ENCODE measurements at places on chromosomes 11 and 22. TPM values are rescaled to one million over a fixed set of nuclear protein-coding genes. Genes with fewer than 3 reads are reported as not detected.

DNA sequence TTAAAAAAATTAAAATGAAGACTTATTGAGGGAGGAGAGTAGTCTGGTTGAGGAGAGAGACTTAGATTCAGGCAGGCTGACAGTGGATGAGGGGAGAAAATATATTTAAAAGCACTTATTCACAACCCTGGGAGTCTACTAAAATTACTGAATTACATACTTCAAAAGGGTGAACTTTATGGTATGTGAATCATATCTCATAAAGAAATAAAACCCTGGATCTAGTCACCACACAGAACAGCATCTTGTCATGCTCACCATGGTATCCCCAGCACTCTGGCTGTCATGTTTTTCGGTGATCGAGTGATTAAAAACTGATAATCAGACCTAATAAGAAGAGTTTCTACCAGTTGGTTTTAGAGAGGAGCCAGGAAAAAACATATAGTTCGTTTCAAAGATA is 11.0 kb downstream of the TEAD1 start:
- no peaks in the 10 kb centered on the region for H3K27me3 ChIP-seq
- no peaks in the 10 kb centered on the region for H3K36me3 ChIP-seq
- peaks cover 93% of the 10 kb centered on the region for H3K4me1 ChIP-seq
- H3K4me3 ChIP-seq, result no peak overlapping the region

Gene PDE2A
- 54.9 TPM for total RNA-seq

DNA sequence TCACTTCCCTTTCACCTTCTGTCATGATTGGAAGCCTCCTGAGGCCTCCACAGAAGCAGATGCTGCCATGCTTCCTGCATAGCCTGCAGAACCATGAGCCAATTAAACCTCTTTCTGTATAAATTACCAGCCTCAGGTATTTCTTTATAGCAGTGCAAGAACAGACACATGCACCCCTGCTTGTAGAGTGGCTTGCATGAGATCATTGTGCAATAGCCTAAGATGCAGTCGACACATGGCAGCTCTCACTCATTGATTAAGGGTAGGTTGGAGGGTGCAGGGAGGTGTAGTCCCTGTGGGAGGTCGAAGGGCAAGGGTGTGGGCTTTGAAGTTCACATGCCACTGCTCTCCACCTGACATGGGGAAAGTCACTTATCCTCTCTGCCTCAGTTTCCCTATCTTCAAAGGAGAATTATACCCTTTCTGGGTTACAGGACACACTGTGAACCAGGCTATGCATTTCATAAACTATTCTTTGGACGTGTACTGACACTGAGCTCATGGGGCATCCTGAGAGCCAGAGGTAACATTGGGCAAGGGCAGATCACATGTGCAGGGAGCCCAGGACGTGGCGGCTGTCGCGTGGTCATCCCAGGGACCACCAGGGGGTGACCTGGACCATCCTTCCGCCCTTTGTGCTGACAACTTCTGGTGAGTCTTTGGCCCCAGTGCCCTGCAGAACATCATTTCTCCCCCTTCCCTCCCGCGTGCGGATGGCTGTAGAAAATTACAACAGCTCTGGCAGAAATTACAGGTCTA is 69.2 kb upstream of the SHANK2 start:
- H3K4me1 ChIP-seq, result no peaks in the 10 kb centered on the region
- no peak for DNase-seq
- no peak overlapping the region for H3K27ac ChIP-seq
- H3K27me3 ChIP-seq, result no peaks in the 10 kb centered on the region
- H3K4me3 ChIP-seq, result no peak overlapping the region

GRCh38 chr11:45252134-45252856 is 33.8 kb downstream of the SYT13 start:
- no peak overlapping the region for H3K27ac ChIP-seq
- no peaks in the 10 kb centered on the region for H3K27me3 ChIP-seq
- H3K36me3 ChIP-seq, result no peaks in the 10 kb centered on the region
- no peaks in the 10 kb centered on the region for H3K4me1 ChIP-seq
- peak; percentile 29 for DNase-seq
- no peak overlapping the region for H3K4me3 ChIP-seq

DNA sequence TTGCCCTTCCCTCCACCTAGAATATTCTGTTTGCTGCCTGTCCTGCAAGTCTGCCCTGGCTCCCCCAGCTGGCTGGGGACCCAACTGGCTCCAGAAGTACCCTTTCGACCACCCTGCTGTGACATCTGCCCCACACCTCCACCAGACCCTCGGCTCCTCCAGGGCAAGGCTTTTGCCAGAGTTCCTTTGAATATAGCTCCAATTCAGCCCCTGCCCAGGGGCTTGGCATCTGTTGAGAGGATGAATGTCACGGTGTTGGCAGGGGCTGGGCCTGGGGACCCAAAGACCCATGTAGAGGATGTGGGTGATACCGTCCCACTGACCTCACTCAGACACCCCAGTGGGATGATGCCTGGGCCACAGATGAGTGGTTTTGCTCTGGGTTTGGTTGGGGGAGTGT is 4.0 kb downstream of the NLRP6 start:
- H3K4me3 ChIP-seq, result no peak overlapping the region
- peaks cover 28% of the 10 kb centered on the region for H3K27me3 ChIP-seq
- no peak overlapping the region for H3K27ac ChIP-seq
- H3K36me3 ChIP-seq, result no peaks in the 10 kb centered on the region
- DNase-seq, result no peak

- no peak for DNase-seq
- no peaks in the 10 kb centered on the region for H3K36me3 ChIP-seq
- no peaks in the 10 kb centered on the region for H3K27me3 ChIP-seq
- H3K27ac ChIP-seq, result no peak overlapping the region
- H3K4me3 ChIP-seq, result no peak overlapping the region
Observed at GRCh38 chr11:128345316-128345715, 242.0 kb downstream of the ETS1 start.

Gene THY1
- 14.1 TPM for total RNA-seq

- H3K4me1 ChIP-seq, result no peaks in the 10 kb centered on the region
- no peaks in the 10 kb centered on the region for H3K36me3 ChIP-seq
- DNase-seq, result no peak
- H3K4me3 ChIP-seq, result no peak overlapping the region
- no peak overlapping the region for H3K27ac ChIP-seq
Observed at GRCh38 chr22:28593299-28593698, 86.3 kb downstream of the TTC28 start.

- peak overlapping the region; percentile 62 for H3K27ac ChIP-seq
- peaks cover 6% of the 10 kb centered on the region for H3K36me3 ChIP-seq
- peaks cover 6% of the 10 kb centered on the region for H3K4me1 ChIP-seq
- DNase-seq, result no peak
- H3K27me3 ChIP-seq, result no peaks in the 10 kb centered on the region
Observed at GRCh38 chr22:36505998-36506635, 723 bp downstream of the FOXRED2 start.

Gene FREY1
- total RNA-seq, result not detected

DNA sequence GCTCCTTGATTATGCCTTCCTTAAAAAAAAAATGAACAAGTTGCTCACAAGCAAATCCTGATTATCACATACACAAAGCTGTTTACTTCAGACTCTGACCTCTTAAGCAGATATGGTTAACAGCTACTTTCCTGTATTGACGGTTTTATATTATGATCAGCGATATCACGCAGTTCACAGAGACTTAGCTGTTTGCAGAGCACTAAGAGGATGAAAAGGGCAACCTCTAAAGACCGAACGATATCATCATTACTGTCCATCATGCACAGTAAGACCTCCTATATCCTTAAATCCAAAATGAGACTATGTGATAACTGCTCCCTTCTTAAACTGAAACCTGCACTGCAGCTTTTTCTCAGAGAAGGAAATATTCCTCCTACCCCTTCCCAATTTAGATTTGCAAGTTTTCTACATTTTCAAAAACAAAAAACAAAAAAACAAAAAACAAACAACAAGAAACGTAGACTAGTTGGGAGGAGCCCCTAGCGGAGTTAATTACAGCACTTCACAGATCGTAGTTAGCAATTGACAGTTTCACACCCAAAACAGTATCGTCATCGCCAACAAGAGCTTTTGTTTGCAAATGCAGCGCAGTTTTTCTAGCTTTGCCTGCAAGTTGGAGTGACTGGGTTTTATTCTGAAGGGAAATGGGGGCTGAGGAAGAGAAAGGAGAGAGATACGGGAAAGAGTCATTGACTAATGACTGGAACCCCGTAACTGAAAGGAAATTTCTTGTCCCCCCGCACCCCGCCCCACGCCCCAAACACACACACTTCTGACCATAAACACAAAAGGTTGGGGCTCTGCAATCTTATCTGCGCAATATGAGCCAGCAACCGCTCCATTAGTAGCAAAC is 1.2 kb downstream of the DDX6 start:
- no peaks in the 10 kb centered on the region for H3K27me3 ChIP-seq
- peak overlapping the region; percentile 77 for H3K4me3 ChIP-seq

Gene SEZ6L
- 0.22 TPM for total RNA-seq

Gene JOSD1
- 76.6 TPM for total RNA-seq

DNA sequence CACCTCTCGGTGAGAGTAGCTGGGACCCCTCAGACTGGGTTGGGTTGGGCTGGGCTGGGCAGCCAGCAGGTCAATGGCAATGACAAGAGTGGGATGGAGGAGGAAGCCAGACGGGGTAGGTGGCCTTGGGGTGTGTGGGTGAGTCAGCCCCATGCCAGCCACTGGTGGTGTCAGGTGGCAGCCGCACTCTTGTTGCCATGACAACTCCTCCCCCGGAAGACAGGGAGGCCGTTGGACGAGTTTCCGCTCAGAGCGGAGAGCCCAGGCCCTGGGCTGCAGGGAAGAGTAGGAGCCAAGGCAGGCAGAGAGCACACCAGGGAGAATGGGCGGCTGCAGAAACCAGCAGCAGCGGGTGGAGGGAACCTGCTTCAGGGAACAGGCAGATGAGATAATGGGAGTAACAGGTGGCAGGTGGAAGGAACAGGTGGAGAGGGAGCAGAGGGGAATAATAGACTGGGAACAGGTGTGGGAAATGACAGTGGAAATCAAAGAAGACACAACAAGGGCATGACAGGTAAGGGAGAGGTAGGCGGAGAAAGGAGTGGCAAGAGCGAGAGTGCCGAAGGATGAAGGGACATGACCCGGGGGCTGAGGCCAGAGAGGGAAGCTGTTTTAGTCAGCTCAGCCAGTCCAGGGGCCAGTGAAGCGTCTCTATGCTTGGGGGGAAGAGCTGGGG is 8.7 kb downstream of the SPTBN2 start:
- H3K4me1 ChIP-seq, result no peaks in the 10 kb centered on the region
- DNase-seq, result peak; percentile 56
- H3K27me3 ChIP-seq, result no peaks in the 10 kb centered on the region
- H3K36me3 ChIP-seq, result no peaks in the 10 kb centered on the region
- H3K27ac ChIP-seq, result no peak overlapping the region

Gene ART5
- 11.8 TPM for total RNA-seq

DNA sequence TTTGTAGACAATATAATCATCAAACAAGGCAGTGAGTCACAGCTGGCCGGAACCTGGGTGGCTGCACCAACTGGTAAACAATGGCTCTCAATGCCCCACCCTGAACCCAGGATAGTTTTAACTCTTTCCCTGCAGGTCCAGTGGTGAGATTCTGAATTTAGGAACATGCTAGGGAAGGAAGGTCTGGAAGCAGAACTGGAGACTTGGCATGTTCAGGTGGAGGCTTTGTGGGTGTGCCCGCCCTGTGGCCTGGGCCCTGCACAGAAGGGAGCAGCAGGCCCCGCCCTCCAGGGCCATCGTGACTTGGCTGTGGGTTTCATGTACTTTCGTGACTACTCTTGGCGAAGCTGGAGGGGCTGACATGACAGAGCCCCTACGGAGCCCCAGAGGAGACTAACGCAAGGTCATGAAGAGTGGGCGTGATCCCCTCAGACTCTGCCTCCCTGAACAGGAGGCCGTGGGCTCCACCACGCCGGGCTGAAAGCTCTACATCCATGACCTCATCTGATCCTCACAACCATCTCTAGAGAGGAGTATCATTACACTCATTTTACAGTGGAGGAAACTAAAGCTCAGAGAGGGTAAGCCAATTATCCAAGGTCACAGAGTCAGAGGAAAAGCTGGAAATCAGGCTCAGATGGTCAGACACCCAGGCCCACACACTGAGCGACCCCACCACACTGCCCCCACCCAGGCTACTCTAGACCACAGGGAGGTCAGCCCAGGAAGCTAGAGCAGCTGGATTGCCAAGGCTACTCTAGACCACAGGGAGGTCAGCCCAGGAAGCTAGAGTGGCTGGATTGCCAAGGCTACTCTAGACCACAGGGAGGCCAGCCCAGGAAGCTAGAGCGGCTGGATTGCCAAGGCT is 27.3 kb downstream of the MAFF start:
- no peaks in the 10 kb centered on the region for H3K4me1 ChIP-seq
- peak overlapping the region; percentile 46 for H3K27ac ChIP-seq
- no peak overlapping the region for H3K4me3 ChIP-seq
- DNase-seq, result no peak

GRCh38 chr11:134800130-134800529 is 388.1 kb upstream of the B3GAT1 start:
- H3K27ac ChIP-seq, result no peak overlapping the region
- H3K27me3 ChIP-seq, result no peaks in the 10 kb centered on the region
- no peaks in the 10 kb centered on the region for H3K36me3 ChIP-seq
- no peak overlapping the region for H3K4me3 ChIP-seq
